ENCODE measurements at places on chromosomes 5 and 9.

DNA sequence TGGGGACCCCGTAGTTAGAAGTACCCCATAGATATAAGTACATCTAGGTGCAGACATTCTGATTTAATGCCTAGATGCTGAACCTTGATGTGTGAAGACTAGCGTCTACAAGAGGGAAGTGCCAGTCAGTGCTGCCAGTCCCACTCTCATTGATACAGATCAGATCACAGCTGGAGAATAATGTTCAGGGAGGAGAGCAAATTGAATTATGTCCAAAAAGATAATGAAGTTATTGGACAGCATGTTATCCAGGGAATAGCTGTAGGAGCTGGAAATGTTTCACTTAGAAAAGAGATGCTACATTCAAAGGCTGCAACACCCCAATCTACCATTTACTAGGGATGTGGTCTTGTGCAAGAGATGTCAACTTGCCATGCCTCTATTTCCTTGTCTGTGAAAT lies 15.9 kb upstream of the RNF183 start:
- DNase-seq = no peak

DNA sequence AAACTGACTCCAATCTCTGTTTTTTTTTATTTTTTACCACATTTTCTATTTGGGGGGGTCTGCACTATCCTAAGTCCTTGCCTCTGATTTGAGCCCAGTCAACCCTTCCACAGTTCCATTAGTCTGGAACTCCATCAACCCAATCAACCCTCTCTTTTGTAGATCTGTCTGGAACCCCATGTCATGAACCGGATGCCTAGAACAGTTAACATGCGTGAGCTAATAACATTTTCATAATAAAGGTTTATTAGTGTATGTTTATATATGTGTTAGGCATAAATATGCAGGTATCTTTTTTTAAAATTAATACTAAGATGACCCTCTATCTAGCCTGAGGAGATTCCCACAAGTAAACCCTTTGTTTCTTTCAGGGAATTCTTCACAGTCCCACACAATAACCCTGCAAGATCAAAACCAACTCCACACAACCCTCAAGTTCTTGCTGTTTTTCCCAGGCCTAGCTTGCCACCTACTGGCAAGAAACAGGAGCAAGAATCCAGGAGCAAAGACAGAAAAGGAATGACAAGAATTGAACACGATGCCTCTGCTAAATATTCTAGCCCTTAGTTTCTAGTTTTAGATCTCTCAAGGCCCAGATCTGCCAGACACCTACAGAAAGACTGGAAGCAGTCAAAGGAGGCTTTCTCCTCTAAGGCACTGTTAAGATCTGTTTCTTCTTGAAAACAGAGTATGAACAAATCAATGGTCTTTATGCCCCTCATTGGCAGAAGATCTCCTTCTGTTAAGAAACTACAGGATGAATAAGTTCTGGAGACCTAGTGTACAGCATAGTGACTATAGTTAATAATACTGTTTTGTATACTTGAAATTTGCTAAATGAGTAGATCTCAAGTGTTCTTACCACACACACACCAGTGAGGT lies 100.4 kb downstream of the TRIM36 start:
- DNase-seq = peak; percentile 12

DNA sequence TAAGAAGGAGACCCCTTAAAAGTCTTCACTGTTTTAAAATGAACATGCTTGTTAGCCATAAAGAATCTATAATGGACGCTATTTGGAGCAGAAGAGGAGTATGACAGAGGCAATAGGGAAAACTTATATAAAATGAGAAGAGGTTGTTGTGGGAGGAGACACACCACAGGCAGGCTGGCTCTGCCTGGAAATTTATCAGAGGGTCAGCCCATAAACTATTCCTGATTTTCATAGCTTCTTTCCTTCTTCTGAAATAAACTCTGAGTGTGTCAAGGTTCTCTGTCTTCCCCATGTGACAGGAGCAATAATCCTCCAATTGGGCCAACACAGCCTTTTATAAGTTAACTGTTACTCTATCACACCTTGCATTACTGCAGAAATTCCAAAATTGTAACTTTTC lies 19.6 kb upstream of the RUSC2 start:
- DNase-seq = no peak

DNA sequence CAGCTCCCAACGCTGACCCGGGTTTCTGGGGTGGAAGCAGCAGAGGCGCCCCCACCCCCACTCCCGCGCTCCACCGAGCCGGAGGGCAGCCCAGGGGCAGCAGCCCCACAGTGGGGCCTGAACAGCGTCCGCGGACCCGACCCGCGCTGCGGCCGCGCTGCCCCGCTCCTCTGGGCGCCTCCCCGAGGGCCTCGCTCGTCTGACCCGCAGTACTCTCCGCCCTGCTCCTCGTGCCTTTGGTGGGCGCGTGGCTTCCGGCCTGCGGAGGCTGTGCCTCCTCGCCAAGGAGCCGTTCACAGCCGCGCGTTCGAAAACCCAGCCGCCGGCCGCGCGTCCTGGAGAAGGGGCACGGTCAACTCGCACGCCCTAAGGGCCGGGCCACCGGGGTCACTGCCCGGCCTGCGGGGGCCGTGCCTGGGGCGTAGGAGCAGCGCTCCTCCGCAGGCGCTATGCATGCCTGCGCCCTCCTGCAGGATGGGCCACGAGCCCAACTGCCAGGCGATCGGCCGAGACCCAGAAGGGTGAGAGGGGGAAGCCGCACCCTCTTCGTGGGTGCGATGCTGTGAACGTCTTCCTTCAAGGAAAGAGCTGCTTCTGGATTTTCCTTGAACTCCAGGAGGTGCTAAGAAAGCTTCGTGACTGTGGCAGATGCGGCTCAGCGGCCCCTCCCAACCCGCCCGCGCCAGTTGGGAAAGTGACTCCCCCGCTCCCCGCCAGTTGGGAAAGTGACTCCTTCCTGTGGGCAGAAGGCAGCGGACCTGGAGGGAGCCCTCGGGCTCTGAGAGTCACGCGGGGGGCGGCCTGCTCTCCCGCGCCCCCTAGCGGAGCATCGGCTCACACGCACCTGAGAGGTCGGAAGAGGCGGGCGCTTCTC lies 82.7 kb downstream of the HSD17B3 start:
- DNase-seq = no peak

DNA sequence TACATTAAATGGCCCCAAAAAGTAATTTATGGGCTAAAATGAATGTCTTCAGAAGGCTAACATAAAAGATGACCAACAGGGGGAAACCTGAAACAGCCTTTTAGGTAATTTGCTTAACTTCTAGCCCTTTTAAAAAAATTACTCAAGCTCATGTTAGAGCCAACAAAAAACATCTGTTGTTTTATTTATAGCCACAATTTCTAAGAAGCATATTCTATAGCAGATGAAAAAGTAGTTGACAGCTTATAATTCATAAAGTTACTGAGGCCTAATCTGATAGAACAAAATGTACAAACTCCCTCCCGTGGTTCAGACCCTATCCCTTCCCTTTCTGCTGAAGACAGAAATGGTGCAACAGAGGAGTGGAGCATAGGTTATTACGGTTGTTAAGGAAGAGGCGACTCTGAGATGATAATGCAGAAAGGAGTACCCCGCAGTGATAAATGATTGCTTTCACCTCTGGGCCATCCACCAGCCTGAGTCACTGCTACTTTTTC lies 46.1 kb downstream of the PIK3R1 start:
- DNase-seq = no peak

- DNase-seq = no peak
Measured at GRCh38 chr9:121837113-121837961, 185.9 kb downstream of the DAB2IP start.

DNA sequence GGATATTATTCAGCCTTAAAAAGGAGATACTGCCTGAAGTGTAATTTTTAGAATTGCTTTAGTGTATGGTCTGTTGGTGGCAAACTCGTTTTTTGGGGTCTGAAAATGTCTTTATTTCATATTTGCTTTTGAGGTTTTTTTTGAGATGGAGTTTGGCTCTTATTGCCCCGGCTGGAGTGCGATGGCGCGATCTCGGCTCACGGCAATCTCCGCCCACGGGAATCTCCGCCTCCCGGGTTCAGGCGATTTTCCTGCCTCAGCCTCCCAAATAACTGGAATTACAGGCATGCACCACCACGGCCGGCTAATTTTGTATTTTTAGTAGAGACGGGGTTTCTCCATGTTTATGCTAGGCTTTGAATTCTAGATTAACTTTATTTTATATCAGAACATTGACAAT lies 20.2 kb upstream of the PCDHB1 start:
- no peak for DNase-seq

DNA sequence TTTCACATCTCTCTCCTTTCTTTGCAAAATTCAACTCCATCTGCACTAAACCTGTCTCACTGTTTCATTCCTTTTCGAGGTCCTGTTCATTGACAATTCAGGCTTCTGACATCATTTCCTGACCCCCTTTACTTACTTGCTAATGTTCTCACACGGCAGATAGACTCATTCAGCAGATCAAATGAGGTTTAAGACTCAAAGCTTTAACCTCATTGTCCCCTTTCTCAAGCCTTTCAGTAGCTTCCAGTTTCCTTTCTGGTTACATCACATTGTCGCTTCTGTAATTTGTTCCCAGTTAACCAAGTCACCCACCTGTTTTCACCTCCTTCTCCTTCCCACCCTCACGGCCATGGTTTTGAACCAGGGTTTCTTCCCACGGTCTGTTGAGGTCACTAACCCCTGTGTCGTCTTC lies 143.4 kb upstream of the OTULINL start:
- no peak for DNase-seq

- DNase-seq = no peak
Measured at GRCh38 chr5:76874088-76874581, 24.3 kb downstream of the S100Z start.

GRCh38 chr9:113538701-113539430 lies 75.3 kb downstream of the RGS3 start:
- no peak for DNase-seq

- DNase-seq = no peak
Measured at GRCh38 chr5:6700685-6701355, 12.4 kb upstream of the TENT4A start.

GRCh38 chr9:109681301-109681700 lies 98.7 kb upstream of the PALM2AKAP2 start:
- no peak for DNase-seq

DNA sequence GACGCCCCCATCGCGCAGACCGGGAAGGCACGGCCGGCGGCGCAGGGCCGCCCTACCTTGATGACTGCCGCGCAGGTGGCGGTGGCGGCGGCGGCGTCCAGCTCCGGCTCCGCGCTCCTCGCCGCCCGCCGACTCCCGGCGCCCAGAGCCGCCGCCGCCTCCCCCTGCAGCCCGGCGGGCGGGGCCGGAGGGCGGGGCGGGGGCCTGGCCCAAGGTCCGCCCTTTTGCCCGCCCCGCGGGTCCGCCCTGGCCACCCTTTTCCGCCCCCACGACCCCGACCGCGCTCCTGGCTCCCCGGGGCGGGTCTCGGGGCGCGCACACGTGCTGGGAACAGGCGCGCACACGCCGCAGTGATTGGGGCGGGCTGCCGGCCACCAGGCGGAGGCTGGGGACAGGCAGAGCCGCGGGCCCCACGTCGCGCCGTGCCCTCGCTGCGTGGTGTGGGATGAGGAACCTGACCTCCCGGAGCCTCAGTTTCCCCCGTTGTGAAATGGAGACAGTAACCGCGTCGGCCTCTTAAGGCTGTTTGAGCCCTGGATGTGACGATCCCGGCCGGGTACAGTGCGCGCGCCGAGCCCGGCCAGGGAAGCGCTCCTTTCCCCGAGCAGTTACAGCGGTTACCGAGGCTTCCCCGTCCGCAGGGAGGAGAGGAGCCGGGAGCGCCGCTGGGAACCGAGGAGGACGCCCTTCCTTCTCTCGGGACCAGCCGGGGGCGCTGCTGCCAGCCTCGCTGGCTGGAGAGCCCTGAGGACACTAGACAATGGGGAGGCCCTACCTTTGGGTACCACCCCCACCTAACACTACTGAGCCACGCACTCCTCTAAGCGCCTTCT lies at the start of gene CORO2A:
CORO2A (minus strand) TSS at position 135 of the 833 bp plus-strand sequence. CDS start 34,977 bp downstream, outside the sequence.
- peak; percentile 32 for DNase-seq

Measured in tibial nerve (tissue), 4 donors.